ENCODE measurements at places on chromosomes 5 and 9. TPM values are rescaled to one million over a fixed set of nuclear protein-coding genes. Genes with fewer than 3 reads are reported as not detected.

Gene PTPN3
- not detected for total RNA-seq

DNA sequence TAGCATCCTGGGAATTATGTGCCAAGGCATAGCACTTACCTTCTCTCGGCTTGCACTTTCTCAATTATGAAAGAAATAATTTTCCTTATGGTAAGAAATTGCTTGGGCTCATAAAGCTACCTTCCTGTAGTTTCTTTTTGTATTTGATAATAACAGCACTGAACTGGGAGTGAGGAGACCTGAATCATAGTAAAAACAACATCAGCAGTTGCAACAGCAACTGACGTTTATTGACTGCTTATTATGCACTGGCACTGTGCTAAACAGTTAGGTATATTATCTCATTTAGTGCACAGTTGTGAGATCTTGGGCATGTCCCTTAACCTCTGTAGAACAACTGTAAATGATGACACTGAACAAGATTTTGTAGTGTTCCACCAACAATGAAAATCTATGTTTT is 135.2 kb downstream of the DOCK2 start:
- DNase-seq, result no peak

Gene FAM81B
- not detected for total RNA-seq

Gene C9orf153
- 0.92 TPM for total RNA-seq

GRCh38 chr9:93597871-93598646 is 21.7 kb downstream of the PHF2 start:
- DNase-seq, result no peak

- DNase-seq, result no peak
Observed at GRCh38 chr5:36605241-36605640, 1.2 kb upstream of the SLC1A3 start.

Gene CENPH
- 3.9 TPM for total RNA-seq

Gene CEL
- total RNA-seq, result not detected

DNA sequence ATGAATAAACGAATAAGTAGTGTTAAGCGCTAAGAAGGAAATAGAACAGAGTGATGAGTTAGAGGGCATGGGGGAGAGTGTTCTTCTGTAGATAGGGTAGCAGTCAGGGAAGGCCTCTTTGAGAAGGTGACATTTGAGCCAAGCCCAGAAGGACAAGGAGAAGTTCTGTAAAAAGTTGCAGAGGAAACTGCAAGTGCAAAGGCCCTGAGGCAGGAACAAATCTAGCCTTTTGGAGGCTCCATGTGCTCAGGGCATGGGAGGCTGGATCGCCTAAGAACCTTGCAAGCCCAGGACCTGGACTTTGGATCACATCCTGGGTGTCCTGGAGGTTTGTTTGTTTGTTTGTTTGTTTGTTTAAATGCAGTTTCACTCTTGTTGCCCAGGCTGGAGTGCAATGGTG is 8.0 kb downstream of the EIF4E1B start:
- DNase-seq, result no peak

- no peak for DNase-seq
Observed at GRCh38 chr5:169527863-169528262, 55.7 kb upstream of the SPDL1 start.

Gene OSMR
- total RNA-seq, result not detected

DNA sequence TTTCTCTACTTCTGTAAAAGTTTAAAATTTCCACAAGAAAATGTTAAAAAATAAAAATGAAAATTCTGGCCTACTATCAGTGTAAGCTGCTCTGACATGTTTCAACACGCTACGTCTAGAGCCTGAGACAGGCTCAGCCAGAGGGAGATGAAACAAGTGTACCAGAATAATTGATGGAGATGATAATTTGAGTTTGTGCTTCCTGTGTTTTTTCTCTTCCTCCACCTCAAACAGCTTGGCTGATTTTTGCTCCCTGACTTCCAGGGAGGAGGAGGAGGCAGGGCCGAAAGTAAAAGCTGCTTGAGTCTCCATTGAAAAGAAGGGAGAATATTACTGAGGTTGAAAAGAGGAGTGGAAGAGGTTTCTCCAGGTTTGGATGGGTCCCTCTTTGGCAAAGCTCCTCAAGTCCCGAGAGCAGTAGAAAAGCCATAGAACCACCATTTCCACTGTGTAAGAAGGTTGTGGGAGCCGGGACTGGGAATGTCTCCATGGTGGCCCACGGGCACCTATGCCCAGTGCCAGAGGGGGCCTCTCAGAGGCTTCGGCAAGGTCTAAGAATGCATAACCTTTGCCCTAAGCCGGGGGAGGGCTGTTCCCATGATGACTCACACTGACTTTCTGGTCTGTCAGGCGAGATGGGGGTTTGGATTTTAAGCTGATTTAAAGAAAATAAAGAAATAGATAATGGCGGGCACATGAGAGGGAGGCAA is 95.1 kb downstream of the HRH2 start:
- no peak for DNase-seq

GRCh38 chr5:179612577-179613459 is 10.7 kb downstream of the HNRNPH1 start:
- DNase-seq, result no peak

Gene MARCHF11
- total RNA-seq, result not detected

GRCh38 chr5:56412601-56413379 is 179.7 kb upstream of the ANKRD55 start:
- DNase-seq, result no peak

- no peak for DNase-seq
Observed at GRCh38 chr5:170474489-170475274, 29.1 kb upstream of the KCNIP1 start.

DNA sequence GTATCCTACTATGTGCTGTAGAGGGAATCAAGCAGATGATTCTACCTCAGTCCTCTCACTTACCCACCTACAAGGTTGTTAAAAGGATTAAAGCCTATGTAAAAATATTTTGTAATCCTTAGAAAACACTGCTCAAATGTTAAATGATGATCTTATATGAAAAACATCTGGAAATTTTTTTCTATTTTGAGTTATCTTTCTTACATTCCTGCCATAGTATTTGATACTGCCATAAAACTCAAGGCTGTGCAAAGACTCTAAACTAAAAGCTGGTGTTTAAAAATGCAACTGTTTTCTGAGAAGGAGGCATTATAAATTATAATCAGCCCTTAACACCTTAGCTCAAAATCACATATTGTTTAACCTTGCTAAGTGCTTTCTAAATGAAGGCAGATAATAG is 474.2 kb downstream of the PRELID2 start:
- no peak for DNase-seq

DNA sequence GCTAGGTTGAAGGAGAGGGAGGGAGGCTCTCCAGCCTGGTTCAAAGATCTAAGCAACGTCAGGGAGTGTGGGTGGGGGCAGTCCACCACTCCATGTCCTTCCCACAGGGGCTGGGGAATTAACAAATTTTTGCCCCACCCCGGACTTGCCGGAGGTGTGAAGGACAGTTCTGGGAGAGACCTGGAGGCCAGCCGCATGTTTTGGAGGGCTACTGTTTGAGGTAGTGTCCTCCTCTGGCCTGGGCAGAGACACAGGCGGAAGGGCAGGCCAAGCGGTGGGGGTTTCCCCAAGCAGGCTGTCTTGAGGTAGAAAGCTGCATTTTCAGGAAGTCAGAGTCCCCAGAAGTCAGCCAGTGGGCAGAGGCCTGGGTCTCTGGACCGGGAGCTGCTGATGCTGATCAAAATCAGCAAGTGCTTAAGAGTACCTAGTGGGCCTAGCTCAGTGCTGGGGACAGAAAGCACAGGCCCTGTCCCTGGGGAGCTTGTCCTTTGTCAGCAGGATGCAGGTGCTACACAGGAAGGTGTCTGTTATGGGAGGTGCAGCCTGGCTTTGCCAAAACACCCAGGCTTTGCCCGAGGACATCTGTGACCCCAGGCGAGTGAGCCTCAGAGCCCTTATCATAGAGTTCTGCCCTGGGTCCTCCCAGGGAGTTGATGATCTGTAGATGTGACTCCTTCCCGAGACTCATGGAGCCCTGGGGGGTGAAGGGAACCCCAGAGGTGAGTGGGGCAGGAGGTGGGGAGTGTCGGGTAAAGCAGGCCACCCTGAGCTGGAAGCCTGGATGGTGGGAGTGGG is 18.5 kb downstream of the JADE2 start:
- peak; percentile 16 for DNase-seq

DNA sequence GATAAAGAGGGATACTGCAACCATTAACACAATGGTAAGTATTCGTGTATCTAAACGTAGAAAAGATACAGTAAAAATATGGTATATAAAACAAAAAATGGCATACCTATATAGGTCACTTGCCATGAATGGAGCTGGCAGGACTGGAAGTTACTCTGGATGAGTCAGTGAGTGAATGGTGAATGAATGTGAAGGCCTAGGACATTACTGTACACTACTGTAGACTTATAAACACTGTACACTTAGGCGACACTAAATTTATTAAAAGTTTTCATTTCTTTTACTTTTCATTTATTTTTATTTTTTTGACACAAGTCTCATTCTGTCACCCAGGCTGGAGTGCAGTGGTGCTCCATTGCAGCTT is 14.1 kb downstream of the TDRD7 start:
- DNase-seq, result no peak

Gene CERCAM
- total RNA-seq, result 0.42 TPM

Gene QRFP
- total RNA-seq, result not detected

Gene MCC
- 2.2 TPM for total RNA-seq

Gene IL33
- total RNA-seq, result not detected

DNA sequence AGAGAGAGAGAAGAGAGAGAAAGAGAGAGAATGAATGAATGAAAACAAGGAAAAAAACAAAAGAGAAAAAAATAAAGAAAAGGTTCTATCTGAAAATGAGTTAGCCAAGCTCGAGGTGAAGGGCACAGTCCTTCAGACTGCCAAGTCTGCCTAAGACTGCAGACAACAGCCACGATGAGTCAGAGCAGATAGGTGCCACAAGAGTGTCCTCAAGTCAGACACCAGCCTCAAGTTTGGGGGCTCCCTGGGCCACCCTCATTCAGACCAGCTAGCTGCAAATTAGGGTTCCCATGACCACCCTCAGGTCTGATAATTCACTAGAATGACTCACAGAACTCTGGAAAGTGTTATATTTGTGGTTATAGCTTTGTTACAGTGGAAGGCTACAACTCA is 13.9 kb upstream of the HABP4 start:
- DNase-seq, result no peak

DNA sequence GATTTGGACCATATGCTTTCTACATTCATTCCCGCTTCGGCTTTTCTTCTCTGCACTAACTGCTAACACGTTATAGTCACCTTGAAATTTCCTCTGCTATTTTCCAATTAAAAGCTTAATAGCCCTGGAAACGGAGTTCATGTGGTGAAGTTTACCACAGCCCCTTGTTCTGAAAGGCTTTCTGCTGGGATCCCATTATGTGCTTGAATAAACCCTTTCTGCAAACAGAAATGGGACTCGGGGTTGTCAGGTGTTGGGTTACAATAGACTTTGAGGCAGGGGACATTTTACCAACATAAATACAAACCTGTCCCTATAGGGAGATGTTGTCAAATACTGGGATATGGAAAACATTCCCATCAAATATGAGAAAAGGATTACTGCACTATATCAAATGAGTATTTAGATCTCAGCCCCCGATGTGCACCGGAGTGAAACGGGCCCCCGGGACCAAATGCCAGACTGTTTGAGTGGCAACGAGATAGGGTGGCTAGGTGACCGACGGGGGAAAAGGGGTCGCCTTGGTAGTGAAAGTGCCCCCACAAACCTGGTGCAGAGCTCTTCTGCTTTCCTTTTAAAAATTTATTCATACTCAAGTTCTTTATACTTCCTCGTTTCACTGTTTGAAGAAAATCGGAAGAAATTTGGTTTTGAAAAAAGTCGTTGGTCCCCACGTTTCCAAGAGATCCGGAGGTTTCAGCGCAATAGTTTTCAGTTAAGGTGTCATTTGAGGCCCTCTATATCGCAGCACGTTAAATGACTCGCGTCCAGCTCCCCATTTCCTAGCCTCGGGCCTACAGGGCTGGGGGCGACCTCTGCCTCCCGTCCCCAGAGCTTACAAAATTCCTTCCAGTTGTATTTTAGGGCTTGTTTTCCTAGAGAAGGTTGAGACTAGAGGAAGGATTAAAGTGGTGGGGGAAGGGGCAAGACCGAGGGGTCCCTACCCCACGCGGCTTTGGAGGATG is 2.1 kb upstream of the DMRT3 start:
- DNase-seq, result no peak

- no peak for DNase-seq
Observed at GRCh38 chr9:127406799-127407491, 10.0 kb downstream of the SLC2A8 start.

Gene TESK1
- total RNA-seq, result 31.7 TPM

GRCh38 chr5:176609724-176610434 is at the start of gene GPRIN1:
Gene GPRIN1 (minus strand): TSS chr5:176610156. CDS start chr5:176599834, 10,322 bp downstream.
- DNase-seq, result peak; percentile 37

Gene GLRA1
- not detected for total RNA-seq

Gene TXNDC8
- not detected for total RNA-seq

DNA sequence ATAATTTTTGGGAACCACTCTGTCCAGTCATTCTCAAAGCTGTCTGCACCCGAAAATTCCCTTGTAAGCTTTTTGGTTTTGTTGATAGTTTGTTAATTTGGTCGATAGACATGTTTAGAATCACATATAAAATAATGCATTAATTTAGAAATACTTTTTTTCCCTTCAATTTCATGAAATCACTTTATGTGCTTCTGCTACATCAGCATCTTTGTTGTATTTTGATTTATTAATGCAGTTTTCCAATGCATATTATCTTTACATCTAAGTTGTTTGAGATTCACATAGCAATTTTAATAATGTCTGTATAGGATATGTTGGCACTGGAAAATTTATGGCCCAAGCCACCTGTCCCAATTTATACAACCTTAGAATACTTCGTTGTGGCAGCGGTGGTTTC is 60.6 kb upstream of the SV2C start:
- no peak for DNase-seq

Gene ZBED3
- total RNA-seq, result 0.94 TPM

GRCh38 chr9:91376239-91376638 is 14.5 kb upstream of the AUH start:
- DNase-seq, result no peak

Gene PCDHA1
- total RNA-seq, result not detected

DNA sequence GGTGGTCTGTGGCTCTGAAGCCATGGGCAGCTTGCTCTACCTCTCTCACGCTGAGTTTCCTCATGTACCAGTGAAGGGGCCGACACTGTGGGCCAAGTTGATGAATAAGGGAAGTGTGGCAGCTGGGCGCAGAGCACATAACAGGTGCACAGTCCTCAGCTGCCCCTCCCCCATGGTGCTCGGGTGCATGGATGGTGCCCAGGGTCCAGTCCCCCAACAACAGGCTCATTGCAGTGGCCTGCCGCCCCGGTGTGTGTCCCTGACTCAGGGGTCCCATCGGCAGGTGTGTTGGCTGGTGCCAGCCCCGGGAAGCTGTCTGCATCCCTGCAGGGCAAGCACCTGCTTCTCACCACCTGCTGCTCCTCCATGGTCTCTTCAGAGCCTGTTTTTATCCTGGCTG is 36.6 kb downstream of the COL5A1 start:
- DNase-seq, result no peak

Gene NIM1K
- 0.76 TPM for total RNA-seq

DNA sequence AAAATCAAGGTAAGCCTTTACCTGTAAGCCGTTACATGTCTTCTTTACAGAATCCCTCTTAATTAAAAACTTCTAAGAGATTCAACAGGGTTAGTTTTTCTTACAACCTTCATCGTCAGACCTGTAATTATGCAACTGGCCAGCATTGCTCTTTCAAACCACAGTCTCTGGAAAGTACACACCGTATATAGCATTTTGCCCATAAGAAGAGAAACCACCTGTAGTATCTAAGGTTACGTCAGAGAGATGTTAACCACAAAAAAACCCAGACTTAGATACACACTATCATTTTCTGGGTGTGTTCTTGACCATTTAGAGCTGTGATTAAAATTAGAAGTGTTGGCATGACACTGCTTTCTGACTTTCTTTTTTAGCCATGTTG is 140.0 kb downstream of the MUSK start:
- DNase-seq, result no peak

- DNase-seq, result no peak
Observed at GRCh38 chr5:17056141-17056631, 120.1 kb upstream of the MYO10 start.

Gene KCNV2
- not detected for total RNA-seq

Measured in T-helper 17 cell (primary cell).